Cardiac atrium fibroblast (primary cell): ENCODE measurements at places on chromosomes 1 and 21. TPM values are rescaled to one million over a fixed set of nuclear protein-coding genes. Genes with fewer than 3 reads are reported as not detected.

C1orf53 gene
- 30.0 and 40.5 TPM in 2 replicates for total RNA-seq

DPT gene
- total RNA-seq: 1.6 and 3.6 TPM in 2 replicates

PCAT6 gene
- 0.97 and 4.9 TPM in 2 replicates for total RNA-seq

CFHR2 gene
- total RNA-seq: not detected in 2 replicates

CIART gene
- total RNA-seq: 10.2 and 10.3 TPM in 2 replicates

CPLANE2 gene
- total RNA-seq: 1.1 and 2.3 TPM in 2 replicates

NTNG1 gene
- 0.18 TPM in 1 of 2 replicates, not detected in the other for total RNA-seq

MSH4 gene
- total RNA-seq: under 0.01 TPM in 2 replicates

CELF3 gene
- not detected in 2 replicates for total RNA-seq

LORICRIN gene
- not detected in 2 replicates for total RNA-seq

PAQR6 gene
- 0.32 and 1.6 TPM in 2 replicates for total RNA-seq

FLG2 gene
- total RNA-seq: not detected in 2 replicates

SMG5 gene
- total RNA-seq: 38.8 and 39.7 TPM in 2 replicates

CYP4Z1 gene
- total RNA-seq: not detected in 2 replicates

ADAMTSL4 gene
- 9.4 and 25.8 TPM in 2 replicates for total RNA-seq

EPS8L3 gene
- total RNA-seq: not detected in 2 replicates
